ENCODE measurements at places on chromosomes 3 and 15.

DNA sequence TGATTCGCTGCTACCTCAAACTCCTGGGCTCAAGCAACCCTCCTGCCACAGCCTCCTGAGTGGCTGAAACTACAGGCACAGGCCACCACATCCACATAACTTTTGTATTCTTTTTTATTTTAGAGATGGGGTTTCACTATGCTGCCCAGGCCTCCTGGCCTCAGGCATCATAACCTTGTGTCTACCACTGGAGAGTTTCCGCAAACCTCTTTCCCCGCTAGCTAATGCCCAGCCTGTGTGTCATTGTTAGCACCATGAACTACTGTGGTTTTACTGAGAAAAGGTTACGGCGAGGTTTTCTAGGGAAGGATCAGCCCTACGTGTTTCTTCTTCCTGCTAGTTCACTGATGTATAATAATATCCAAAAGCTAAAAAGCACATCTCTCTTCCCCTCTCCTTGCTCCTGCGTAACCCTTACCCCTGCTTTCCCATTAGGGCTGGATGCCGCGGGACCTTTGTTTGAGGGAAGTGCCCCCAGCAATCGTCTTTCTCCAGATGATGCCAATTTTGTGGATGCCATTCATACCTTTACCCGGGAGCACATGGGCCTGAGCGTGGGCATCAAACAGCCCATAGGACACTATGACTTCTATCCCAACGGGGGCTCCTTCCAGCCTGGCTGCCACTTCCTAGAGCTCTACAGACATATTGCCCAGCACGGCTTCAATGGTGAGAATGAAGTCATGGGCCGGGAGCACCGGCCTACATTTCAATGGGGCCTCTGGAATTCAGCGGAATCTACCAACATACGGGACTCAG lies 113.7 kb downstream of the LIPC start:
- DNase-seq: no peak

GRCh38 chr3:16177962-16178627 lies 3.6 kb downstream of the GALNT15 start:
- peak; percentile 76 for DNase-seq

GRCh38 chr3:122353893-122354401 lies 28.9 kb downstream of the CSTA start:
- DNase-seq: no peak

DNA sequence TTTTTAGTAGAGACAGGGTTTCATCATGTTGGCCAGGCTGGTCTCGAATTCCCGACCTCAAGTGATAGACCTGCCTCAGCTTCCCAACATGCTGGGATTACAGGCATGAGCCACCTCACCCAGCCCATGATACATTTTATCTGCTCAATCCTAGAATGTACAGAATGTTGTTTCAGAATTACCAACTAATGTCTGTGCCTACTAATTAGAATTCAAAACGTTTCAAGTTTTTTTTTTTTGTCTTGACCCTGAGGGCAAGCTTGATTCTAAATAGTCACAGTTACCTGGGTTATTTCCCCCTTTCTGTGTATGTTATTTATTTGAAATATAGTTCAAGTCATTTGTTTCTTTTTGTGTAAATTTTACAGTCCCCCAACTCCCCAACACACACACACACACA lies 5.3 kb upstream of the KIF23 start:
- DNase-seq: no peak

DNA sequence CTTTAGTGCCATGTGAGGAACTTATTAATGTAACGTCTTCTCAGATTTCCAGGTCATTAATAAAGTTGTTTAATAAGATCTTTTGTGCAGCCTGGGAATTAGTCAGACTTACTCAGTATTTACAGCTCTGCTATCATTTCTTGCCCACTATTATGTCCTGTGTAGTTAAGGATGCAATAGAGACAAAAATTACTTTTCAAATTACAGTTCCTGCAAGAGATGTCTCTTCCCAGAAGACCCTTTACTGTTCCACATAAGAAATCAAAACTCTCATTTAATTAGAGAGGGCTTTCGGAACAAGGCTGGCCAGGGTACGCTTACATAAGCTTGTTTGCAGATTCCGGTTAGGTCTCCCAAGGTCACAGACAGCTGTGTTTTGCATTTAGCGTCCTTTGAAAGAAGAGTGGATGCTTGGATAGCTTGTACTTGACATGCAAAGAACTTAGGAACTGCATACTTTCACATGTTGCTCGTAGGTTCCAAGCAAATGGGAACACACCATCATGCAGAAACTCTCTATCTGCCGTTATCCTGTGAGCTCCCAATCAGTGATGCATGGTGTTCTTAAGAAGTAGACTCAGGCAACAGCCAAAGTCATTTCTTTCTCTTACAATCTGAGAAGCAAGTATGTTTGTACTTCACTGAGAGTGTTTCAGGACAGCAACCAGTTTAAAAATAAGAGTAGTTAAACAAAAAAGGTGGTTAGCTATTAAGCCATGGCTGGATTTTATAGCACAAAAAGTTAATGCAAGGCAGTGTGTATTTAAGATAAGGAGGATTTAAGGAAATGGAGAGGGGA lies 37.4 kb downstream of the FILIP1L start:
- DNase-seq: no peak

DNA sequence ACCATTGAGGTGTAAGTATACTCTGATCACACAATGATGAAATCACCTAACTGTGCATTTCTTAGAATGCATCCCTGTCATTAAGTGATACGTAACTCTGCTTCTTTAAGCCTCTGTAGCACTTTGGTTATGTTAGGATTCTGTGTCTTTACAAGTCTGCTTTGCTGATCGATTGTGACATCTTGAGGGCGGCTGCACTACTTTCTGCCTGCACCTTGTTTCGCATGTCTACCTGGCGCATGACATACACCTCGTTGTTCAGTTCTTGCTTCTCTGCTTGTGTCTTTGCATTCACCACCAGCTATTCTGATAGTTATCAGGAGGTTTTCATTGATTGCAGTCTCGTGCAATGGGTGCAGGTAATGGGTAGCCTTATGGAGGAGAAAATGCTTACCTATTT lies 32.7 kb downstream of the IGF1R start:
- DNase-seq: no peak

DNA sequence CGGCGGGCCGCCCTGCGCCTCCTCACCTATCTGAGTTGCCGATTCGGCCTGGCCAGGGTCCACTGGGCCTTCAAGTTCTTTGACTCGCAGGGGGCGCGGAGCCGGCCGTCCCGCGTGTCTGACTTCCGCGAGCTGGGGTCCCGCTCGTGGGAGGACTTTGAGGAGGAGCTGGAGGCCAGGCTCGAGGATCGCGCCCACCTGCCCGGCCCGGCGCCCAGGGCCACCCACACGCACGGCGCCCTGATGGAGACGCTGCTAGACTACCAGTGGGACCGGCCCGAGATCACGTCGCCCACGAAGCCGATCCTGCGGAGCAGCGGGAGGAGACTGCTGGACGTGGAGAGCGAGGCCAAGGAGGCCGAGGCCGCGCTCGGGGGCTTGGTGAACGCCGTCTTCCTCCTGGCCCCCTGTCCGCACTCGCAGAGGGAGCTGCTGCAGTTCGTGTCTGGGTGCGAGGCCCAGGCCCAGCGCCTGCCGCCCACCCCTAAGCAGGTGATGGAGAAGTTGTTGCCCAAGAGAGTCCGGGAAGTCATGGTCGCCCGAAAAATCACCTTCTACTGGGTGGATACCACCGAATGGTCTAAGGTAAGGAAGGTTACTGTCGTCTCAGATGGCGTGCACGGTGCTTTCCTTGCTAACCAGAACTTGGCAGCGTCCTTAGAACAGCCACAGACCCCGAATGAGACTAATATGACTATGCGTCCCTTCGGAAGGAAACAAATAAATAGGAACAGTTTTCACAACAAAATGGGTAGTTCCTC lies 567 bp downstream of the TICRR start:
- DNase-seq: no peak

- no peak for DNase-seq
Measured at GRCh38 chr15:70058642-70059360, 38.9 kb downstream of the TLE3 start.

GRCh38 chr3:144270100-144270499 lies 298.5 kb downstream of the DIPK2A start:
- no peak for DNase-seq

DNA sequence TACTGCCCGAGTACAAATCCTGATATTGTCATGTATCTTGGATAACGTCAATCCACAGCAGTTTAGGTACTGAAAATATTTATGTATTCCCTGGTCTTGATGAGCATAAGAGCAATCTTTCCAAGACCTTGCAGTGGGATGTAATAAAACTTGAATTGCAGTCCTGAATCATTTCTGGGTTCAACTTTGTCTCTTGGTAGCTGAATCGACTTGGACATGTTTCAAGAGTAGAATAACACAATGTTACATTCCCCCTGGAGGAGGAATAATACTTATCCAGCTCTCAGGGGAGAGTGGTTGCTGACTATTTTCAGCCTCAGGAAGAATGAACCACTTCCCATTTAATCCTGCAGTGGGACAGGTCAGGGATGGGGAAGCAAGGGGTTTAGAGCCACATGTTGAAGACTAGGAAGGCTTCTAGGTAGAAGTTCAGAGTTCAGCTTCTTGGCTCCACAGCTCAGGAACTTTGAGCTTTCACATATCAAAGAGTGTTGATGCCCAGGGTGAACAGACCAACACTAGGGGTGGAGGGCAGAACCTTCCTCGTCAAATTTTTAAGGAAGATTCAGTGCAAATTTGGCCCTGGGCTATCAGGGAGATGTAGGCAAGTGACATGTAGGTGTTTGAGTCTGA lies 43.4 kb upstream of the GPD1L start:
- no peak for DNase-seq

- DNase-seq: no peak
Measured at GRCh38 chr3:144864646-144865045, 893.0 kb downstream of the DIPK2A start.

GRCh38 chr3:176120507-176120906 lies 1076.8 kb downstream of the TBL1XR1 start:
- DNase-seq: no peak

DNA sequence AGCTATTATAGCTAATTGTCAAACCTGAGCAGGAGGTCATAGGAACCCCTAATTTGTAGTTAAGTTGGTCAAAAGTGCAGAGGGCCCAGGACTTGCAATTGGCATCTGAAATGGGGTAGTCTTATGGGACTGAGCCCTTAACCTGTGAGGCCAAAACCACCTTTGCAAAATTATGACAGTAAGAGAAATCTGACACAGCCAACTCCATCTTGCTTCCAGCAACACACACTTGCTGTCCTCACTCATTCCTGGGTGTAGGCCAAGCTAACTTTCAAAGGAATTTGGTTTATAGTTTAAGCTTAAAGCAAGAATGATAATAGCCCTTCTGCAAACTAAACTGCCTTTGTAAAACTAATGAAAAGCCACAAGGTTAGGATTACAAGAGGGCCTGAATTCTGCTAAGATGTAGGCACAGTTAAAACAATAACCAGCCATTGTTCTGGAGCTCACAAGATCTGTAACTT lies 57.6 kb upstream of the FRMD4B start:
- DNase-seq: peak; percentile 29

DNA sequence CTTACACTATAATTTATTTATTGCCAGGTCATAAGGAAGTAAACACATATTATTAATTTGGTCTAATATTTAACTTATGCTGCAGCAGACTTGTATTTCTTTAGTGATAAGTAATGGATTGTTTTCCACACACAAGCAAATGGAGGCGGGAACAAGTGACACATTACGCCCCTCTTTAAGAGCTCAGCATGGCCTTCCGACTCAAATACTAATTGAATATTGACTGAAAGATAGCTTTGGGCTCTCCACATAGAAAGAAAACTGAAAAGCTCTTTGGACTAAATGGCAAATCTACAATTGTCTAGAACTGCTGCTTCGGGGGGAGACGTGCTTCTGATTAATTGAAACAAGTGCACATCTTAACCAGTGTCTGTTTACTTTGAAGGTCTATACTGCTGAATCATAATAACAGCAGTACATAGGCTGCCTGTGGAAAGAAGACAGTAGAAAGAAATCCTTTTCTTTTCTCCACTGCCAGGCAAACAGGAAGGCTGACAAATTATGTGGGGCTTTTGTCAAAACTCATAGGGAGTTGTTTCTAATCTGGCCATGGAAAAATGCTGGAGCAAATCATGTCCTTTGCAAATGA lies 15.9 kb downstream of the CADPS start:
- no peak for DNase-seq

- no peak for DNase-seq
Measured at GRCh38 chr3:130894130-130894985, 474 bp downstream of the ATP2C1 start.

DNA sequence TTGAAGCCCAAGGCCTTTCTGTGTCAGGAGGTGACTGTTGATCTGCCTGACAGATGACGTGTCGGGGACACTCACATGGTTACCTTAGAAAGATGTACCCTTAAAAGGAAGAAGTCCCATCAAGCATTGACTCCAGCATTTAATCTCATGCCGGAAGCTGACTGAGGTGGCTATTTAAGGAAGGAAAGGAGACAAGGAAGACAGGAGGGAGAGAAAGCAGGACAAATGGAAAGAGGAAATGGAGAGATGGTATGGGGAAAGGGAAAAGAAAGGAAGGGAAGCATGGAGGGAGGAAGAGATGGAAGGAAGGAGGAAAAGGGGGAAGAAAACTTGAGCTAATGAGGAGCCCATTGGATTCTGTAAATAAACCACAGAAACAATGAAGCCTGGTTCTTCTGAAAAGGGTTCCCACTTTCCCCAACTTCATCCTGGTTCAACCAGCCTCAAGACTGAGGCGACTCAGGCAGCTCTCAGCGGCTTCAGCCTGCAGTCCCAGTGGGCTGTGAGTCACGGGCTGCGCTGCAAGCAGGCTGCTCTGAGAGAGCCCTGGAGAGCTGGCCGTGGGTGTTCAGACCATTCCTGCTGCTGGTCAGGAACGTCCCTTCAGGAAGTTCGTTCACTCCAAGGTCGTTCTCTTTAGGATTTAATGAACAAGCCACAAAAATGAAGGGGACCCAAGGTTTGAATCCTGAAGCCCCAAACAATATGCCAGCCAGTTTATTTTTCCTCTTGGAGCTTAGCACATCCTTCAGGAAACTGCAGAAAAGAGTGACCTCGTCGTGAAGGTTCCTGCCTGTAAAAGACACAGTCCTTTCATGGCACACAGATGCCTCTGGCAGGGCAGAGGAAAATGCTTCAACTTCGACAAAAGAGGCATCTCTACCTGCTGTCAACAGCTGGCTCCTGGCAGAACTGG lies 69.6 kb upstream of the THBS1 start:
- peak; percentile 87 for DNase-seq

- DNase-seq: peak; percentile 26
Measured at GRCh38 chr3:186268616-186269448, 93.2 kb downstream of the DGKG start.

DNA sequence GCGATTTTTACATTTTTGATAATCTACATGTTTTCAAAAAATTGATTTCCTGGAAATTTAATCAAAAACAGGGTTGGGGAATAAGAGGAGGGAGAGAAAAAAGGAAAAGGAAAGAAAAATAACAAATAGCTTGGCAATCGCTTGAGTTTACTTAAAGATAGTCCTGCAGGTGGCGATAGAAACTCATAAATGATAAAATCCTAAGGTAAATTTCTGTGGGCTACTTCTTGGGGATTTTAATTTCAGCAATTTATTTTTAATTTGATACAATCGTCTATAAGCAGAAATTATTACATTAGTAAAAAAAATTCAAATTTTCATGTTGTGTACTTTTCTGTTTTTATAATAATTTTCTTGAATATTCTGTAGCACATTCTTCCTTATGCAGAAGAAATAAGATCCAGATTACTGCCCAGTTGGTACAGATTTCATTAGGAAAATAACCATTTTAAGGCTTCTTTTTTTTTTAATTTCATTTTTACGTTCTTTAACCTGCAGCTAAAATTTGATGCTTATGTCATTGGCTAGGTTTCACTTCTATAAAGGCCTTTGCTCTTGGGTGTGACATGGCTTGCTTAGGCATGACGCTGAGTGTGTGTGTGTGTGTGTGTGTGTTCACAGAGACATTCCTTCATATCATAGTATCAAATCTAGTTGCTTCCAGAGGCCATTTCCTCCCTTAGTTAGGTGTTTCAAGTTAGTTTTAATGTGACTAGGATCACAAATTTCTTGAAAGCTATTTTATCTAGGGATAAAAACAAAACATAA lies 181.8 kb downstream of the MCTP2 start:
- no peak for DNase-seq
